Activated T-cell treated with anti-CD3 and anti-CD28 coated beads, Interleukin-2, amount 50 U/mL, for 24 hours (primary cell): ENCODE measurements at places on chromosomes 12 and 14.

DNA sequence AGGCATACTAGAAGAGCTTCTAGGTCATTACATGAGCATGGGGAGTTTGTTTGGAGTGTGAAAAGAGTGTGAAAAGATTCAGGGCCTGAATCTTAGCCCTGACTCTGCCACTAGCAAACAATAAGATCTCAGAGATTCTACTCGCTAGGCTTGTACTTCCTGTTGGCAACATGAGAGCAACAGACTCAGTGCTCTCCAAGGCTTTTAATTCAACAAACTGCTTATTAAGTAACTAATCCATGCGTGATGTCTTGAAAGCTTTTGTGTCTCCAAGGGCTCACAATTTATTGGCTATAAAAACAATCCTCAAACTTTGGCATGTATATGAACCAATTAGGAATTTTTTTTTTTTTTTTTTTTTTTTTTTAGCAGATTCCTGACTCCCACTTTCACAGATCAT lies 105.1 kb downstream of the STXBP6 start:
- DNase-seq = no peak

- DNase-seq = no peak
Measured at GRCh38 chr14:97900196-97900854, 1103.1 kb downstream of the VRK1 start.

GRCh38 chr12:106248312-106248845 lies 559 bp upstream of the CKAP4 start:
- peak; percentile 66 for DNase-seq

GRCh38 chr12:58087423-58088127 lies 146.2 kb downstream of the ATP23 start:
- no peak for DNase-seq

GRCh38 chr14:93909429-93910128 lies 17.6 kb upstream of the FAM181A start:
- DNase-seq = no peak

- DNase-seq = no peak
Measured at GRCh38 chr14:89060191-89060590, 235.7 kb downstream of the TTC8 start.

GRCh38 chr12:2895051-2895451 lies 4.4 kb downstream of the TULP3 start:
- no peak for DNase-seq
